ENCODE measurements at places on chromosomes 16 and 17.

DNA sequence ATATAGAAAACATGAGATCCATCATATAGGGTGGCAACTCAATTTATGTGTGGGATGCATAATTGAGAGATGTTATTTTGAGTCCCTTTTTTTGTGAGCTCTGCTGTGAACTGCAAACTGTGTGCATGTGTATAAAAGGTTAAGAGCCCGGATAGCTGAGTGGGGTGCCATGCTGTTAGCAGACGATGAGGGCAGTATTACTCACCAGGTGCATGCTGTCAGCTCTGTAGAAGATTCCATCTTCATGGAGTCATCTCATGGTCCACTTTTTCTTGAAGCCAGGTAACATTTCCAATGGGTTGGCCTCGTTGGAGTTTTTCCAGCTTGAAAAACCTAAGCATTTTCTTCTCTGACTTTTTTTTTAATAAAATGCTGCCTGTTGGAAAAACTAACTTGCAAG lies 43.0 kb upstream of the RHBDL3 start:
- DNase-seq, result no peak

DNA sequence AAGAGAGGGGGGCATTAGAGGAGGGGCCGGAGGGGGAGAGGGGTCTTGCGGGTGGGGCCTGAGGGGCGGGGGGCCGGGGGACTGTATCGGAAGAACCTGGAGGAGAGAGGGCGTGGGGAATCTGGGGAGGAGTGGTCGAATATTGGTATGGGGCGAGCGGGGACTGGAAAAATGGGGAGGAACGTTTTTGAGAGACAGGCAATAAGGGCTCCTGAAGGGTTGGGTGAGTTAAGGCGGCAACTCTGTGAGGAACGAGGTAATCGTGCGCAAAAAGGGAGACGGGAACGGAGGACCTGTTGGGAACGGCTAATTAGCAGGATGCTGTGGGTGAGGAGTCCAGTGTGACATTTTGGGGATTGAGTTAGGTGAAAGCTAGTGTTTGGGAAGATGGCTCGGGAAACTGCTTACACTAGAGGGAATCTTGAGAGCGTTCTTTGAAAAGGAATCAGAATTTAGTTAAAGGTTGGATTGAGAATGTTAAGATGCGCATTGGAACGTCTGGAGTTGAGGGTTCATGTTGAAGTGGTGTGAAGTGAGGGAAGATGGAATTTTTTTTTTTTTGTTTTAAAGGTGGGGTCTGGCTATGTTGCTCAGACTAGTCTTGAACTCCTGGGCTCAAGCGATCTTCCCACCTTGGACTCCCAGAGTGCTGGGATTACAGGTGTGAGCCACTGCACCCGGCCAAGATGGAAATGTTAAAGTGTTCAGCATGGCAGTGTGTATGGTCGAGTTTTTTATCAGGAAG lies 662 bp downstream of the WIPF2 start:
- DNase-seq, result peak; percentile 75

- no peak for DNase-seq
Measured at GRCh38 chr16:70725024-70725911, 39.4 kb upstream of the MTSS2 start.

- DNase-seq, result no peak
Measured at GRCh38 chr16:21083729-21084268, 66.8 kb downstream of the DNAH3 start.

DNA sequence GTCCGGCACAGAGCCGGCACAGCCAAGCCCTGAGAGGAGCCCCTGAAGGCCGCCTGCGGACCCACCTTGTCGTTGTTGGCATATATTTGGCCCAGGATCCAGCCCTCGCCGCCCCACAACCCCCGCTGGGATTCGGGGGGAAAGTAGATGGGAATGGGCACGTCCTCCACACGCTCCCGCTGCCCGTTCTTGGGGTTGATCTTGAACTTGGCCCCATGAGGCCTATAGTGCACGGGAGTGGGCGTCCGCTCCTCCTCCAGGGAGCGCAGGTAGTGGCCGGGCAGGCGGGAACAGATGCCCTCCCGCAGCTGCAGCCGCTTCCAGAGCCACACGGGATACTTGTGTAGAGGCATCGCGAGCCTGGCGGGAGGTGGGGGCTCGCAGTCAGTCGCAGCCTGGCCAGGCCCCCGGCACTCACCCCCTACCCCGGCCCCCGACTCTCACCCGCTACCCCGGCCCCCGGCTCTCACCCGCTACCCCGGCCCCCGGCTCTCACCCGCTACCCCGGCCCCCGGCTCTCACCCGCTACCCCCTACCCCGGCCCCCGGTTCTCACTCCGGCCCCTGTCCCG lies 387 bp downstream of the MRPL28 start:
- DNase-seq, result no peak

- DNase-seq, result no peak
Measured at GRCh38 chr17:71402661-71403141, 718.1 kb upstream of the SOX9 start.

DNA sequence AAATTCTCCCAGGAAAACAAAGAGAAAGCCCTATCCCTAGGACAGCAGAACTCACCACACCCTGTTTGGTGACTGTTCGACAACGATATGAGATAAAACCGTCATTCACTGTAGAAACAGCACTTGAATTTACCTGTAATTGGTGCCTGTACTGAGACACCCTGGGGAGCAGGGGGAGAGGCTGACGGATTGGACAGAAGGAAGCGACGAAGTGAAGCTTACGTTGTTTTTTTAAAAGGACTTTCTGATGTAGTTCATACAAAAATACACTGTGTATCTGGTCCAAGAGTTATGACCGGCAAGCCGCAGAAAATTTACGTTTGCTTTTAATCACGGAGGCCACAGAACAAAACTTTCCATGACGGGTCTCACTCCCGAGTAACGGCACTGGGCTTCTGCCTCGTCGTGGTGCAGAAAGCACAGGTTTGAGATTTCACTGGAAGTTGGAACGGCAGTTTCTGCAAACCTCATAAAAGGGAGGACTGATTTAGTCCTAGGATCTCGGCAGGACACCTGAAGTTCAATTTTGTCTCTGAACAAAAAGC lies 9.7 kb downstream of the NXN start:
- DNase-seq, result no peak

GRCh38 chr17:31388770-31389656 lies 2.5 kb upstream of the RAB11FIP4 start:
- no peak for DNase-seq

- no peak for DNase-seq
Measured at GRCh38 chr16:75342308-75342811, 90.9 kb upstream of the BCAR1 start.

GRCh38 chr16:49213594-49213993 lies 68.0 kb downstream of the CBLN1 start:
- no peak for DNase-seq

DNA sequence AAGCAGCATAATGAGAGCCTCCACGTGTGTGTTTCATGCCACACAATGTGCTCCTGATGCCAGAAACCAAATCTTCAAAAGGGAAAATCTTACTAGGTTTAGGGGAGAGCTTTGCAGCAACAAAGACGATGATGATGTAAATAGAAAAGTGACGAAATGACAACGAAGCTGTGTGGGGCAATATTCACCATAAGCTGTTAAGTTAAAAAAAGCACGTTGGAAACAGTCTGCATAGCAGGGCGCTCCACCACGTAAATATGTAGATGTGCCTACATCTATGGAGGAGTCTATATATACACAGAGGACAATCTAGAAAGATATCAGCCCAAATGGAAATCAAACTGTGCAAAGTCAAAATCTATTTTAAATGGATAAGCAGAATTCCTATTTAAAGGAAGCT lies 61.0 kb downstream of the RPH3AL start:
- no peak for DNase-seq

DNA sequence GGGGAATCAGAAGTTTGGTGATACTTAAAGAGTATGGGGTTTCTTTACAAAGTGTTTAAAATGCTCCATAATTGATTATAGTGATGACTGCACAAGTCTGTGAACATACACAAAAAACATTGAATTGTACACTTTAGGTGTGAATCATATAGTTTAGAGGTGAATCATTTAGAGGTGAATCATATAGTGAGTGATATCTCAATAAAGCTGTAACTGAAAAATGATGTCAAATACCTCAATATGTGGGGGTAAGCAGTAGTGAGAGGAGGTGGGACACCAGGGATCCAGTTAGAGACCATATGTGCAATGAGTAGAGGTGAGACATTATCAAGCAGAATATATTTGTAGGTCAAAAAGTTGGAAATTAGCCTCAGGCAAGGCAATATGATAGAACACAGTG lies 264.5 kb downstream of the PMP22 start:
- DNase-seq, result no peak

DNA sequence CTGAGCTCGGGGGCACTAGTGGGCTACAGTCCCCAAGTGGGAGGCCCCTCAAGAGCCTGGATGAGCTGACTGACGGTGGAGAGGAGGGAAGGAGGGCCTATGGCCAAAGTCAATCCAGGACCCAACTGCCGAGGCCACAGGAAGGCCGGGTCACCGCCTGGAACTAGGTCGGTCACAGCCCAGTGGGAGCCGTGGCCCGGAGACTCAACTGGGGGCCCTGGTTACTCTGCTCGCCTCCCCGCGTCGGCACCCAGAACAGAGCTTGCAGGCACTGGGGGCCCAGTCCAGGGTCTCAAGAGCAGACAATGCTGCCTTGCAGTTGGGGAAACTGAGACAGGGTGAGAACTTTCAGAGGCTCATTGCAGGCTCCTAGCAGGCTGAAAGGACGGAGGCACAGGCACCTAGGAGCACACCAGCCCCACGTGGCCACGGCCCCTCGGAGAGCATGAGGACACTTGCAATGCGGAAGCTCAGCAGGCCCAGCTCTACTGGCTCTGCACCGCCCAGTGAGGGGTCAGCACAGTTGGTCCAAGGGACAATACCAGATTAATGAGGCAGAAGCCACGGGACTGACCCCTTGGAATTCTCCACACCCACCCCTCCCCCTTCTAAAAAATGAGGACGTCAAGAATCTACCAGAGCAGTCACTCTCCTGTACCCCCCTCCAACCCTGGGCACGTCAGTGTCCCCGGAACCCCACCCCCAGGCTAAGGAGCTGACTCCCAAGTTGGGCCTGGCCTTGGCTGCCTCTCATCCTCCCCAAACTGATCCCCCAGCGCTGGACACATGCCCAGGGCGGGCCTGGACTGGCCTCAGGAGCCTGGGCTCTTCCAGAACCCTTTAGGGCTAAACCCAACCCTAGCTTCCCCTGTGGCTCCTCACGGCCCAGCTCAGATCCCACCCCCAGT lies 2.2 kb downstream of the HS3ST6 start:
- DNase-seq, result no peak

GRCh38 chr17:54785643-54786268 lies 114.9 kb upstream of the TOM1L1 start:
- no peak for DNase-seq

GRCh38 chr16:87569601-87570571 lies 32.4 kb upstream of the JPH3 start:
- DNase-seq, result no peak

DNA sequence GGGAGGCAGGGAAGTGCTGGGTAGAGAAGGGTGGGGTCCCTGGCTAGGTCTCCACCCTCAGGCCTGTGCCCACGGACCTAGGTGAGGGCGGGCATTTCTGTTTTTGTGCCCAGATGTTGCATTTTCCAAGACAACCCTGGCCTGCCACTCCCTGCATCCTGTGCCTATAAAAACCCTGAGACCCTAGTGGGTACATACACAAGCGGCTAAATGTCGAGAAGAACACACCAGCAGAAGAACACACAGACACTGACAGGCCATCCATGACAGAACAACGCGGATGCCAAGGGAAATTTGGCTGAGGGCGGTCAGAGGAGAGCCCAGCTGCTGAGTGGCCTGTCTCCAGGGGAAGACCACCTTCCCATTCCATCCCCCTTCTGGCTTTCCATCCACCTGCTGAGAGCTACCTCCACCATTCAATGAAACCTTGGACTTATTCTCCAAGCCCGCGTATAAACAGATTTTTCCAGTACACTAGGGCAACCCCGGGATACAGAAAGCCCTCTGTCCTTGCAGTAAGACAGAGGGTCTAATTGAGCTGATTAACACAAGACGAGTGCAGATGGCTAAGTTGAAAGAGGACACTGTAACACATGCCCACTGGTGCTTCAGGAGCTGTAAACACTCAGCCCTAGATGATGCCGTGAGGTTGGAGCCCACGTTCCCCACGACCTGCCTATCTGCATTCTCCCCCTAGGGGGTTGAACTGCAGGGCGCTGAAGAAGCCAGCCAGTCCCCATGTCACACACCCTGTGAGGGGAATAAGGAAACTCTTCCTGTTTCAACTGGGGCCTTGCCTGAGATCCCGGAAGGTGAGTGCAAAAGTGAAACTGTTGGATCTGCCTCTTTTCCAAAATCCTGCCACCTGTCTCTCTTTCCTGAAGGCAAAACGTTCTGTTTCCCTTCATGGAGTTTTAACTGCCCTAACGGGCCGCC lies 147.2 kb upstream of the COX10 start:
- DNase-seq, result no peak

- no peak for DNase-seq
Measured at GRCh38 chr17:56752263-56752836, 81.4 kb downstream of the C17orf67 start.

- no peak for DNase-seq
Measured at GRCh38 chr16:84361546-84361945, 6.8 kb upstream of the ATP2C2 start.

GRCh38 chr16:23742766-23743165 lies 12.1 kb upstream of the CHP2 start:
- DNase-seq, result no peak

- no peak for DNase-seq
Measured at GRCh38 chr17:28141313-28141712, 98.8 kb downstream of the NLK start.

GRCh38 chr16:16021988-16022682 lies 72.7 kb downstream of the ABCC1 start:
- peak; percentile 56 for DNase-seq

GRCh38 chr17:62706598-62707424 lies 79.3 kb downstream of the MRC2 start:
- DNase-seq, result no peak
